ENCODE measurements at places on chromosomes 5 and 9. TPM values are rescaled to one million over a fixed set of nuclear protein-coding genes. Genes with fewer than 3 reads are reported as not detected.

GRCh38 chr9:135320943-135321342 lies 158.6 kb upstream of the PPP1R26 start:
- DNase-seq = no peak

- no peak for DNase-seq
Measured at GRCh38 chr9:73009649-73010288, 56.9 kb upstream of the ALDH1A1 start.

DNA sequence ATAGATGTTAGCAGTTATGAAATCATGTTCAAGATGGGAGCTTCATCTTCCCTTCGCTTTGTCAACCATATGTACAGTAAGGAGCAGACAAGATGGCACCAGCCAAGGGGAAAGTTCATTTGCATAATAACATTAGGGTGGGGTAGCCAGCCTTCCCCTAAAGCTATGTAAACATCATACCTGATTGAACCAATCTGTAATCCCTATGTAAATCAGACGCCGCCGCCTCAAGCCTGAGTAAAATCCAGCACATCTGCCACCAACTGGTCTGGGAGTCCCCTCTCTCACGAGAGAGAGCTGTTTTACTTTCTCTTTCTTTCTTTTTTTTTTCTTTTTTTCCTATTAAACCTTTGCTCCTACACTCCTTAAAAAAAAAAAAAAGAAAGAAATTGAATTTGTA lies 30.8 kb upstream of the REEP2 start:
- DNase-seq = no peak

DNA sequence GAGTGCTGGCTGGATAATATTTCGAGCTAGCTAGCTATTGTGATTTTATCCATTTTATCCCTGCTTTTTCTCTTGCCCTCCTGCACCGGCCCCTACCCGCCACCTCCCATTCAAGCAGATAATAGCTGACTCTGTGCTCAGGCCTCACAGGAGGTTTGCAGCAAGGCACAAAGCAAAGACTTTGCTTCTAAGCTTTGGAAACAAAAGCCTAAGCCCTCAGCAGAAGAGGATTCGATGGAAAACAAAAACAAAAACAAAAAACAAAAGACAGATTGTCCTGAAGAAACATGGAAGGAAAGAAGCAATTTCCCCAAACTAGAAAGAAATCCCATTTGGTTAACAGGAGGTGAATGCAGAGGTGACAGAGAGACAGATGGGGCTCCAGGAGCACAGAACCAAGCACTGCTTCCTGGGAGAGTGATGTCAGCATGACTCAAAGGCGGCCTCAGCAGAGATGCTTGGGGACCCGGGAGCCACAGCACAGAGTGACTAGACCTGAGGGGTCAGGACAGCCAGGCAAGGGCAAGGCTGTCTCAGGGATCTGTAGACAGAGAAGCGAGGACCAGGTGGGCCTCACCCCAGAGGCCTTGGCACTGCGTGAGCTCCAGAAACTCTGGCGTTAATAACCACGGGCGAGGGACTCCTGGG lies 28.4 kb downstream of the MTX3 start:
- DNase-seq = no peak

- no peak for DNase-seq
Measured at GRCh38 chr5:848671-849111, 2.1 kb downstream of the ZDHHC11 start.

DNA sequence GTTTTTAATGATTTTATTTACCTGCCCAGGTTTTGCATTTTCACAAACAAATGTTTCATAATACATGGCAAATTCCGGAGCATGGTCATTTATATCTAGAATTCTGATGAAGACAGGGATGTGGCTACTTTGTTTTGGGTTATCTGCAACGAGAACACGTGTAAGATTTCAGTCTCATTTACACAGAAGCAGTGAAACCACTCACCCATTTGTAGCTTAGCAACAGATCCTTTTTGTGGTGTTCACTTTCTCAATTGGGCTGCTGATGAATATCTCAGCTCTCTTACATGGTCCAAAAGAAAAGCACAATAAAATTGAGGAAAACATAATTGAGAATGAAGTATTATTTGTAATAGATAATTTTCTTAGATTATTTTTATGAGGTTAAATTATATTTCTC lies 148.6 kb downstream of the CDH9 start:
- no peak for DNase-seq

DNA sequence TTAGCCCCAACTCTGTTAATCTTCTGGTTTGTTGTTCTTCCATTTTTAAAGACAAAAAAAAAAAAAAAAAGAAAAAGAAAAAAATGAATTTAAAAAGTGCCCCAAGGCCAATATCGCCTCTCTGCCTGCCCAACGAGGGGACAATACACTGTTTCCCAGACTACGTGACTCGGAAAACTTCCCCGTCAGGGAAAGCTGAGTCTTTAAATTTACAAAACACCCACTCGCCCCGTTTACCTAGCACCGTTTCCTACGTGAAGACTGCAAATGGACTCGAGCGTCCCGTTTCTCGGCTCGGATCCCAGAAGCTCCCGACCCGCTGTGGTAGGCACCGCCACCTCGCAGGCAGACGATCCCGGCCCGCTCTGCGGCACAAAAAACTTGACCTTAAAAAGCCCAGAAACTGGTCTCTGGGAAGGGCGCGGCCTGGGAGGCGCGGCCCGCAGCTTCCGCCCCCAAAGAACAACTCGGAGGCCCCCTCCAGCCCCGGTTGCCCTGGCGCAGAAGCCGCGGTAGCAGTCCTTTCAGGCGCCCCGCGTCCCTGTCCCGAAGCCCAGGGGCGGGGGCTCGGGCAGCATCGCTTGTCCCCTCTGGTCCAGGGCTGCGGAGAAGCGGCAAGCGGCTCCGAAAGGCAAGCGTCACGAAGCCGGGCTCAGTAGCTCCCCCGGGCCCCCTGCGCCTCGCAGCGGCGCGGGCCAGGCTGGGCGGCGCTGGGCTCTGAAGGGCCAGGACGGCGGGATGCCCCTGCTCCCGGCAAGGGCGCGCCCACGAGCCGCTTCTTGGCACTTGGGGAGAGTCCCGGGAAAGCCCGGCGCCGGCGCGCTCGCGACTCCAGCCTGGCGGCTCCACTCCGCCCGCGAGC lies at the start of gene GCNT4:
Gene GCNT4 (minus strand): TSS at position 367 of the 862 bp plus-strand sequence. CDS start 22,521 bp downstream, outside the sequence.
- DNase-seq = no peak

DNA sequence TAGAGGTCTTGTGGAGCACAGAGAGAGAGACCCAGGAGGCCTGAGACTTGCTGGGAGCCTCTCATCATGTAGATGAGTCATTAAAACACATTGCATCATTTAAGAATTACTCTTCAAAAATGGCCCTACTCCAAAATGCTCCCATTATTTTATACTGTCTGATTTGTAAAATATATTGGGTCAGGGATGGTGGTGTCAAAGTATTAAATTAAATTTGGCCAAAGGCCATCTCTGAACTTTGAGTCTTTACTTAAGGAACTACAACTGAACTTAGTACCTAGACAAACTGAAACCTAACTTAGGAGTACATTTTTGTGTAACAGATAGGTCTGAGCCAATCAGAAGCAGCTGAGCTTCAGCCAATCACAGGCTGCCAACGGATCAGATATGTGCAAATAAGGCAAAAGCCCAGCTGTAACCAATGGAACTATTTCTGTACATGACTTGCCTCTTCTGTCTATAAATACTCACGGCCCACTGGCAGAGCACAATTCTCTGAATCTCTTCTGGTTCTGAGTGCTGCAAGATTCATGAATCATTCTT lies 657.2 kb downstream of the TLE1 start:
- peak; percentile 78 for DNase-seq

DNA sequence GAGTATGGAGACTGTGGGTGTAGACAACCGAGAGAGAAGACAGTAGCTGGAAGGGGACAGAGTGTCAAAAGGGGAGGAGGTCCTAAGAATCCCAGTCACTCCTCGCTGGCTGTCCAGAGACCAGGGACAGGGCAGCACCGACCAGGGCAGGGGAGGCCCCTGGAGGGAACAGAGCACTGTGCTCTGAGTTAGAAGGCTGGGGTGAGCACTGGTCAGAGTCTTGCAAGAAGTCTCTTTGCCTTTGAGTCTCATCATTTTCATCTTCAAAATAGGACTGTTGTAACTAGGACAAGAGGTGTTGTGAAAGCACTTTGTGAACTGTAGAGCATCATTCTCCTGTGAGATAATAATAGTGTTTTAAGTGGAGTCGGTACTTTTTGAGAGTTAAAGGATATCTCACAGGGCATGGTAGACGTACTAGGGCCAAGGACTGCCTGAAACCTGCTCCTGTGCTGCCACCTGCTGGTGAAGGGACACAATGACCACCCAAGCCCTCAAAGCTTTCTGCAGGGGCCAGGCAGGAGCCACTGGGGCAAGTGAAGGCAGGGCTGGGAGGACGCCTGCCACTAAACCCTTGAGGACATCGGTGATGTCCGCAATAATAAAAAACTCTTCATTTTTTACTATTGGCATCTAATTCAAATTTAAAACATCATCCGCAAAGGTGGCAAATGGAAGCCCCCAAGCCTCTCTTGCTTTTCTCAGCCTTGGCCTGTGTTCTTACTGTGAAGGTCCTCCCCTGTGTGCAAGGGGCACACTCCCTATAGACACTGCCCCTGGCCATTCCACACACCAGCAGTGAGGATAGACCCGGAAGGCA lies 28.2 kb downstream of the SLC6A7 start:
- DNase-seq = peak; percentile 25

- no peak for DNase-seq
Measured at GRCh38 chr9:134004131-134004873, 12.2 kb upstream of the VAV2 start.

- DNase-seq = no peak
Measured at GRCh38 chr5:168822248-168822744, 243.1 kb upstream of the PANK3 start.

- DNase-seq = no peak
Measured at GRCh38 chr9:135566552-135566951, 5.0 kb downstream of the PAEP start.

- no peak for DNase-seq
Measured at GRCh38 chr5:8826508-8826907, 719.4 kb downstream of the SEMA5A start.

DNA sequence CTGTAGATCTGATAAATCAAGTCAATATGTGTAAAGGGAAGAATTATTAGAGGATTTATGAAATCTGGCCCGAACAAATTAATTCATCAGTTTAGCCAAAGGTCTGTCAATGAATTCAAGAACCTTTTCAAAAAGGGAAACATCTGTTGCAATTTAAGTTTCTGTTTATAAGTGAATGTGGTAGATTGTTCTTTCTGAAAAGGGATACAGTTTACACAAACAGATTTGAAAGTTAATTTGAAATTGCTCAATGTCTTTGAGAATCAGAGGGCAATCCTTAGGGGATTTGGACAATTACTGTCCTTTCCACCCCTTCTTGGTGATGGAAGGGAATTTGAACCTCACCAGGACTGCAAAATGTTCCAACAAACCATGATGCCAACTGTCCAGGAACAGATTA lies 29.7 kb upstream of the ERCC6L2 start:
- DNase-seq = no peak

DNA sequence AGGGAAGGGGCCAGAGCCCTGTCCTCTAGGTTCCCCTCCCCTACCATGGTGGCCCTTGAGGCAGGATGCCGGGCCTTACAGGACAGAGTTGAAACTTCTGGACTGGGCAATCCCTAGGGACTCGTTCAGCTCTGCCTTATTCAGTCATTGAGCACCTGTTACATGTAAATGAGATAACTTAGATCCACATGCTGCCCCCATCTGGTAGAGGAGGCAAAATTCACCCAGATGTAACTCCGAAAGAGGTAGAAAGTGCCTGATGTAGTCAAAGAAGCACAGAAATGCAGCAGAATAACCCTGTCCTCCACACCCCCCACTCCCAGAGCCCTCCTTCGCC lies 1.5 kb downstream of the GGTA1 start:
- DNase-seq = peak; percentile 39

DNA sequence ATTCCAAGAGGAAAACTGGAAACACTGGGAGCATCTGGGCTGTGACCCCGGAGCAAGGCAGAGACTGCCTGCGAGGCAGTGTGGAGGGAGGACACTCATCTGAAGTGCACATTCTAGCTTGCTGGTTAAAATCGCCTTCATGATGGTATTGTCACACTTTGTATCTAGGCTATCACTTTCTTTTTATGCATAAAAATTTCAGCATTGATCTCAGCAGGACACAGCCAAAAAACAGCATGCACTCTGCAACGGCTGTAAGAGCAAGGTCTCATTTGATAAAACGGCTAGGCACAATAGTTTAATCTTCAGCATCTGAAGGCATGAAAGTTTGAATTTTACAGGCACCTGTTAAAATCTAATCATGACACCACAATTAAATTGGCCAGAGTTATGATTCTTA lies 110.8 kb upstream of the IRX1 start:
- no peak for DNase-seq

- DNase-seq = no peak
Measured at GRCh38 chr5:177498013-177498787, 796 bp upstream of the PDLIM7 start.

DNA sequence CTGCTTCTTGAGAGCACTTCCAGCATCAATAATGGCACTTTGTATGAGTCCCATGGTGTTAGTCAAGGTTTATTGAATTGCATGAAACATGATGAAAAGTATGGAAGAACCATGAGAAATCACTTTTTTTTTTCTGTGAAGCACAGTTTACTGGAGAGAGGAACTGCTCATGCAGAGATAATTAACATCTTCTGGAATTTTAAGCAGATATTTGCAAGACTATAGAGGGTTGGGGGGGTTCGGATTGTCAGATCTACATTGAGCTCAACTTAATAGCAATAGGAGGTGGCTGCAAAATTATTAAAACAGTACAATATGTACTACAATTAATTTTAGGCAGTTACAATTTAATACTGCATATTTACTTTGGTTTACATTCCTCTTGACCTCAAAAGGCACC lies 204.4 kb upstream of the CDH10 start:
- no peak for DNase-seq

DNA sequence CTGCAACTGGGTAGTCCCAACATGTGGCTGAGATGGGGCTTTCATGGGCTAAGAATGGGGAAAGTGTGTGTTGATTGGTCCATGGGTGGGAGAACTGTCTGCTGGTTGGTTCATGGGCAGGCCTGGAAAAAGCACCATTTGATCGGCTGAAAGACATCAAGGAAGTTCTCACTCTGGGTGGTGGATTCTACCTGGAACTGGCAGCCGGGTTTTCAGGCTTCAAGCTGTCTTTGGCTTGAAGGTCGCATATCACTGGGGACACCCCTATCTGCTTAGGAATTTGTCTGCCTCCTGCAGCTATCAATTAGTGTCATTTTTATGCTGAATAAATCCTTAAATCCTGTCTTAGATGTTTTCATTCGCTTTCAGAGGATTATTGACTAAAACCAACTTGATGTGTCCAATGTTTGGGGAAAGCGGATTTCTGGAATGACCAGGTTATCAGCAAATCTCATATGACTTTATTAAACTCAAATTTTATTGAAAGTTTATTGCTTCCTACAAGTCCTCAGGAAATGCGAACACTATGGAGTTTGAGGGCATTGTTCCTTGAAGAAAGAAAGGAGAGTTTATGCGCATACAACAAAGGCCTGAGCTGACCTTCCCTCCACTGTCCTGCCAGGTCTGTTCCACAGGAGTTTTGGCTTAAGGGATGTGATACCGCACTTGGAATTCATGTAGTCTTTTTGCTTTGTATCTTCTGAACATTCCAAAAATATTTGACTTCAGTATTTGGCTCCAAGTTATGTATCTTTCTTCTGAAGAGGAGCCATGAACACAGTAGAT lies 451.1 kb downstream of the TUSC1 start:
- no peak for DNase-seq

GRCh38 chr9:133779081-133779480 lies 40.9 kb upstream of the SARDH start:
- no peak for DNase-seq

ENTPD8 gene
- not detected for total RNA-seq

SPACA9 gene
- 2.0 TPM for total RNA-seq

GNA14 gene
- total RNA-seq = 0.14 TPM

HTR4 gene
- not detected for total RNA-seq

CTXN3 gene
- total RNA-seq = not detected

CCDC171 gene
- 0.94 TPM for total RNA-seq

ANKRD18B gene
- 3.1 TPM for total RNA-seq

TMEM232 gene
- 0.86 TPM for total RNA-seq

ROPN1L gene
- 1.1 TPM for total RNA-seq

TNFSF8 gene
- total RNA-seq = not detected

DDX4 gene
- not detected for total RNA-seq

ITGA1 gene
- total RNA-seq = 2.2 TPM
